Erythroblast (primary cell): ENCODE measurements at places on chromosomes 2 and 18.

GRCh38 chr2:54402350-54402749 lies 53.8 kb upstream of the SPTBN1 start:
- no peak for DNase-seq

DNA sequence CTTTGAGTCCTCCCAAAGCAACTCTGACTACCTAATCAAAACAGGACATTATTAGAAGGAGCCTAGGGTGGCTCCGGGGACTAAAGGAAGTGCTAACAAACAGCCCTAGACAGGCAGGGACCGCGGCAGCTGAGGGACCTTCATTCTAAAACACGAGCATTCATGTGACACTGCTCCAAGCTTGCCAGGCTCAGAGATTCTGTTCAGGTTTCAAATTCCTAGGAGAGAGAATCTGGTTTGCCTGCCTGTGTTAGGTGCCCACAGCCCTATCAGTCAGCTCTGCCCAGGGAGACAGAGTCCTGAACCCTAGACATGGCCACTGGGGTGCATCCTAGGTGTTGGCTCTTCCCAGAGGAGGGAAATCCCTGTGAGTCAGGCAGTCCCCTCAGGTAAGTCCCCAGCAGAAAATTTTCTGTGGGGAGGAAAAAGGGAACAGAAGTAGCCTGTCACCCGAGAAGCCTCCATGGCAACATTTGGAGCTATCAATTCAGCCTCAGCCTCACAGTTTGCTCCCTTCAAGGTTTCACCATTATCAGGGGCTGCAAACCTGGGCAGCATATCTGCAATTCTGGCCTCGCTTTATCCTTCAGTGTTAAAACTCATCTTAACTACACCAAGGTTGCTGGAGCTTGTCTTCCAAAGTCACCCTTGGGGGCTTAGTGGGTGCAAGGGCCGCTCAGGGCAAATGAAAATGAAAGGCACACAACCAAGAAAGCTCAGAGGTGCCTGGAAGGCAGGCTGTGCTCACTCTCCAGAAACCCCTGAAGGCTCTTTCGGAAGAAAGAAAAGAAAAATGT lies 28.6 kb downstream of the PCBP1 start:
- DNase-seq, result peak; percentile 25

DNA sequence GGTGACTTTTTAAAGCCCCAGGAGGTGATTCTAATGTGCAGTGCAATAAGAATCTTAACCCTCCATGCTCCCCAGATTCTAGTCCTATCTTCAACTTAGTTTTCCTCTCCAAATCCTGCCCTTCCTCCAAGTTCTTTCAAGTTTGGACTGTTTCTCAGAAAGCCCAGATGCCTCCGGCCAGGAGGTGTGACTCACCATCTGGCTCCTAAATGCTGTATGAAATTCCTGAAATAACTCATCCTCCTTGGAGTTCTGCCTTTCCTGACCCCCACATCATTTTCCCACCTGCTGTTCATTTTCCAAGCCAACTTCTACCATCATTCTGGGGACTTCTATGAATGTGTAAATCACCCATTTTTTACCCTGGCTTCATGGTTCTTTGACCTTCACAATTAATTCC lies 118.2 kb upstream of the NOL4 start:
- DNase-seq, result no peak

GRCh38 chr2:88416016-88416663 lies 36.4 kb downstream of the FOXI3 start:
- no peak for DNase-seq

- no peak for DNase-seq
Observed at GRCh38 chr2:217822296-217823252, 180.2 kb downstream of the TNS1 start.

GRCh38 chr2:100616841-100617390 lies 54.1 kb downstream of the PDCL3 start:
- DNase-seq, result no peak
